MM.1S (cell line): ENCODE measurements at places on chromosomes 4 and X.
A peak's percentile ranks its signal among the peaks of the same experiment; 100 is the strongest.

GRCh38 chrX:75276666-75277065 is 2.8 kb downstream of the UPRT start:
- H3K27me3 ChIP-seq: no peaks in the 10 kb centered on the region
- no peak overlapping the region for H3K27ac ChIP-seq
- no peaks in the 10 kb centered on the region for H3K36me3 ChIP-seq
- no peak for DNase-seq

DNA sequence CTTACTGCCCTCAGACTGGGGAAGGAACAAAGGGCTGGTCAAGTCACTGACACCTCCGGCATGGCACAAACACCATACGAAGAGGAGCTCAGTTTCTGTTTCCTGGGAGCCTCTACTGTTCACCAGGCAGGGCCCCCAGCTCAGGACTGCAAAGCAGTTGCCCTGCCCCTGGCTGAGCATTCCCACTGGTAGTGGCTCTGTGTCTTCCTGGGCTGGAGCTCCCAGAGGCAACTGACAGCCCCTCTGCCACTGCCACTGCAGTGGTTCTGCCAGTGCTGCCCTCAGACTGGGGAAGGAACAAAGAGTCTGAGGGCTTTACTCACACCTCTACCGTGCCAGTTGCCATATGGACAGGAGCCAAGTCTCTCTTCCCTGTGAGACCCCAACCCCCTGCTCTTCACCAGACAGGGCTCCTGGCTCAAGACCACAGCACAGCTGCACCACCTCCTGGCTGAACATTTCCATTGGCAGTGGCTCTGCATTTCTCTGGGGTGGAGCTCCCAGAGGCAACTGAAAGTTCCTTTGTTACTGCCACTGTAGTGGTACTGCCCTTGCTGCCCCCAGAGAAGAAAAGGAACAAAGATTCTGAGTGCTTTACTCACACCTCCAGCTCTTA is 67.9 kb downstream of the SMARCA5 start:
- no peak overlapping the region for H3K27ac ChIP-seq
- H3K4me1 ChIP-seq: no peaks in the 10 kb centered on the region
- no peak overlapping the region for H3K4me3 ChIP-seq
- no peaks in the 10 kb centered on the region for H3K27me3 ChIP-seq
- no peaks in the 10 kb centered on the region for H3K36me3 ChIP-seq

- H3K27ac ChIP-seq: no peak overlapping the region
- peaks cover 20% of the 10 kb centered on the region; the same call in 1 of the 2 replicates for H3K36me3 ChIP-seq
- no peaks in the 10 kb centered on the region for H3K27me3 ChIP-seq
- H3K4me1 ChIP-seq: no peaks in the 10 kb centered on the region
Observed at GRCh38 chr4:87109121-87109520, 111.3 kb downstream of the KLHL8 start.

DNA sequence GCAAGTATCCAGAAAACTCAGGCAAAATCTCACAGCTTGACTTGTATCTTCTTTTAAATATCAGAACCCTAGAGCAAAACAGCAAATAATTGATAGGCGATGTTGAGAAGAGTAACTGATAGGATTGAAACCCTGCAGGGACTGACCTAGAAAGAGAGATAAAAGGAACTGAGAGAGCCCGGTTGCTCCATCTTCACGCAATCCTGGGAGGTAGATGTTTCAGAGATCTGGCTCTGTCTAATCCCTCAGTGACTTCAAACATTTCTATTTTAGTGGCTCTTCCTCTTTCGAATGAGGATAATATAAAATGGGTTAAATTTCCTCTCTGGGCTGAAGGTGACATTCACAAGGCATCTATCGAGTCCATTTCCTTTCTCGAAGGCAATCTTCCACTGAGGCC is 39.3 kb upstream of the RPL34 start:
- H3K4me3 ChIP-seq: no peak overlapping the region
- H3K27ac ChIP-seq: no peak overlapping the region
- H3K27me3 ChIP-seq: no peaks in the 10 kb centered on the region
- no peak for DNase-seq

DNA sequence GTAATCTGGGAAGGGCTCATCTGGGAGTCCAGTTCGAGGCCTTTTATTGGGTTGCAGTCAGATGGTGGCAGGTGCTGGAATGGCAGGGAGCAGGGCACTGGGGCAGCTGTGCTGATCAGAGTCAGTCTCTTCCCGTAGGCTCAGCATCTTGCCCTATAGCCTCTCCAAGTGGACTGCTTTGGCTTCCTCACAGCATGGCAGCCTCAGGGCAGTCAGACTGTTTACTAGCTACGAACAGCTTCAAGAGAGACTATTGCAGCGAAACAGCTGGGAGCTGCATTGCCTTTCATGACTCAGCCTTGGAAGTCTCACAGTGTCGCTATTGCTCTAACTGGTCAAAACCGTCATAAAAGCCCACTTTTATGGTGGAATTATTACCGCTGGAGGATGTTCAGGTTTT is 26.8 kb upstream of the DUSP21 start:
- no peaks in the 10 kb centered on the region for H3K36me3 ChIP-seq
- H3K4me3 ChIP-seq: no peak overlapping the region

DNA sequence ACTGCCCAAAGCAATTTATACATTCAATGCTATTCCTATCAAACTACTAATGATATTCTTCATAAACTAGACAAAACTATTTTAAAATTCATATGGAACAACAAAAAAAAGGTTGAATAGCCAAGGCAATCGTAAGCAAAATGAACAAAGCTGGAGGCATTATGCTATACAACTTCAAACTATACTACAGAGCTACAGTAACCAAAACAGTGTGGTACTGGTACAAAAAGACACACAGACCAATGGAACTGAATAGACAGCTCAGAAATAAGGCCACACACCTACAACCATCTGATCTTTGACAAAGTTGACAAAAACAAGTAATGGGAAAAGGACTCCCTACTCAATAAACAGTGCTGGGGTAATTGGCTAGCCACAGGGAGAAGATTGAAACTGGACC is 67.0 kb downstream of the FGF16 start:
- H3K27me3 ChIP-seq: no peaks in the 10 kb centered on the region
- no peaks in the 10 kb centered on the region for H3K4me1 ChIP-seq
- no peak overlapping the region for H3K27ac ChIP-seq
- no peak overlapping the region for H3K4me3 ChIP-seq
- no peak for DNase-seq
- 0 out of 2 replicates have a peak, but pooled peaks cover 3% of the 10 kb centered on the region for H3K36me3 ChIP-seq

DNA sequence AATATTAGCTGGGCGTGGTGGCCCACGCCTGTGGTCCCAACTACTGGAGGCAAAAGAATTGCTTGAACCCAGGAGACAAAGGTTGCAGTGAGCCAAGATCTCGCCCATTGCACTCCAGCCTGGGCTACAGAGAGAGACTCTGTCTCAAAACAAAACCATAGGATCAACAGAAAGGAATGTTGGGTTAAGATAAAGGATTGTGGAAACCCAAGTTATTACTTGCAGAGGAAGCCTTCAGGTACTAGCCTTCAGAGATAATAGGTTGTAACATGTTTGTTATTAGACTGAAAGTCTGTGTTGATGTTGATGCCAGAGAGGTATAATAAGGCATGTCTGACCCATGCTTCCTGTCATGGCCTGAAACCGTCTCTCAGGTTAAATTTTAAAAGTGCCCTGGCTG is 16.9 kb downstream of the SSX5 start:
- DNase-seq: no peak
- no peaks in the 10 kb centered on the region for H3K36me3 ChIP-seq
- H3K4me1 ChIP-seq: no peaks in the 10 kb centered on the region
- no peak overlapping the region for H3K4me3 ChIP-seq
- H3K27ac ChIP-seq: no peak overlapping the region

DNA sequence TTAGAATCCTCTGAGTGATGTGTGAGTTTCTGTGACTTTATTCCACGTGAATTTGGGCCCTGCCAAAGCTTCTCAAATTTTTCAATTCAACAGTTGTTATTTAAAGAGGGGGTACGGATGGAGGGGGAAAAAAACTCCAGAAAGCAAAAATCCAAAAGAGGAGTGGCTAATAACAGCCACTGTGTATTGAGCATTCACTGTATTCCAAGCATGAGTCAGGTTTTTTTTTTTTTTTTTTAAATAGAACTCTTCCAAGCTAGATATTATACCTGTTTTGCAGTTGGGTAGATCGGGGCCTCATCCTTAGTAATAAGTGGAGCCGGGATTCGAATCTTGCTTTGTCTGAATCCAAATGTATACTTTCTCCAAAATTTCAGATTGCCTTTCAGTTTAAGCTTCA is 6.4 kb upstream of the RHOH start:
- peak overlapping the region; percentile 67 for H3K4me3 ChIP-seq
- peaks cover 9% of the 10 kb centered on the region; the same call in 1 of the 2 replicates for H3K4me1 ChIP-seq
- H3K36me3 ChIP-seq: no peaks in the 10 kb centered on the region
- H3K27me3 ChIP-seq: no peaks in the 10 kb centered on the region
